ENCODE measurements at places on chromosomes 13 and 19. TPM values are rescaled to one million over a fixed set of nuclear protein-coding genes. Genes with fewer than 3 reads are reported as not detected.

The ZIK1 gene
- 17.6 TPM for polyA plus RNA-seq

- DNase-seq, result no peak
Observed at GRCh38 chr19:51551673-51552432, 19.2 kb upstream of the ZNF175 start.

GRCh38 chr13:38883783-38884182 is 106.8 kb downstream of the STOML3 start:
- no peak for DNase-seq

GRCh38 chr19:55368701-55369563 is 1.3 kb downstream of the IL11 start:
- no peak for DNase-seq

GRCh38 chr13:49021953-49022352 is 46.2 kb downstream of the FNDC3A start:
- DNase-seq, result no peak

DNA sequence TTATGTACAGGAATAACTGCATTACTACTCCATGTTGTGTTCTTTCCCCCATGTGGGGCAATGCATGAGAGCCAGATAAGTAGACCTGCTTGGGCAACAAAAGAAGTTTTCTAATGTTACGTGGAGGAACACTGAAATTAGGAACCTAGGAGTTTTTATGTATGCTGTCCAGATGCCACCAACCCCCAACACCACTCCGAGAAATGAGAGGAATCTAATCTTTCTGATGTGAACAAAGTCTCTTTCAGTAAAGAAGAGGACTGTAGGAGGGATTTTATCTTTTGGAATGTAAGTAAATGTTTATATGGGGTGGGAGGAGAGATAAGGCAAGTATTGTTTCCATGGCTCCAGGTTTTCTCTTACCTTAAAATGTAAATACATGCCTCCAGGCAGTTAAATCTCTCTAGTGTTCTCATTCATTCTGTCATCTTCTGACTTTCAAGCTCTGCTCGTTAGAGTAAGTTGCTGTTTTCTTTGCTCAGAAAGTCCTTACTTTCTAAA is 820.6 kb downstream of the PCDH17 start:
- DNase-seq, result no peak

The LENG9 gene
- 3.4 TPM for polyA plus RNA-seq

DNA sequence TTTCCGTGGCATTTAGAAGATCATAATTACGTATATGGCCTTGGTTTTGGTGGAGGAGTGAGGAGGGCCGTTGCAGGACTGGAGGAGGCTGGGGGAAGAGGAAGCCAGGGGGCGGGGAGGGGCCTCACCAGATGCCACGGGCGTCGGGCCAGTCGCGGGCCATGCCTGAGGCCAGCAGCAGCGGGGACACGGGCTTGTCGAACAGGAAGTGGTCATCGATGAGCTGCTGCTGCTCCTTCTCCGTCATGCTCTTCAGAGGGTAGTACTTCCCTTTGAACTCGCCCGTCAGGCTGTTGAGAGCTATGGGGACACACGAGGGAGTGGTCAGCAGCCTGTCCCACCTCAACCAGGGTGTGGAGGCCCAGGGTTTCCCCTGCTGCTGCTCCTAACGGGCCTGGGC is 11.1 kb downstream of the CKM start:
- no peak for DNase-seq

DNA sequence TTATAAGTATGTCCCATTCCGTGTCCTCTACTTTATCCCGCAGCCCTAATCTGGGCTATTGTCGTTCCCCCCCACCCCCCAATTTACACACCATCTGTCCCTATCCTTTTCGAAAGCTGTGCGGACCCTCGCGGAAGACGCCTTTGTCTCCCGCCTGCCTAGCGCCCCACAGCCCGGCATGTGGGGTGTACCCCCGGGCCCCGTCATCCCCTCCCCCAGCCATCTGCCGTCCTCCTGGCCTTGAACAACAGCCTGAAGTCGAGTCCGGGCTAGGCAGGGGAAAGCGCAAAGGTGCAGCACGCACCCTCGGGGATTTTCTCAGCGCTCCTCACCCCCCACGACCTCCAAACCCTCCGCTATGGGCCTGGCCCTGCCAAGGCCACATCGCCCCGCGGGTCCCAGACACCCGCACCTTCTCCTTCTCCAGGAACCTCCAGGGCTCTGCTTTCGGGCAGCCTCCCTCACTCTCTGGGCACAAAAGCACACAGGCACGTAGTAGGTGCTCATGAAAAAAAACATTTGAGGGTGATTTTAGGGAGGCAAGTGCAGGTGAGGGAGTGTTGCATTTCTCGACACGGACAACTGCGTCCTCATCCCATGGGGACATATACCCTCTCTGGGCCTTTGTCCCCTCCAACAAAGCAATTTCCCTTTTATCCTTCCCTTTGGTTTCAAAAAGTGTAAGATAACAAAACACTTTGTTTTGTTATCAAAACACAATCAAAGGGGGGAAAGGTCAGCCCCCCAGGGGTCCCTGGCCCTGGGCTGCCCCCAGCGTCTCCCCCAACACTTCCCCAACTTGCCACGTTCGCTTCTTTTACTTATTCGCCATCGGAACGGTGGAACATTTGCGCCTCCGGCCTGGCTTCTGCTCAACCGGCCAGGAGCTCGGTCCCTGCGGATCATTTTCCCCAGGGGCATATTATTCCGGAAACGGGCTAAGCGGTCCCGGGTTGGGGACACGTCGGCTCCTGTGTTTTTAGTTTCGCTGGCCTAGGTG is 16.4 kb downstream of the CCDC124 start:
- no peak for DNase-seq

DNA sequence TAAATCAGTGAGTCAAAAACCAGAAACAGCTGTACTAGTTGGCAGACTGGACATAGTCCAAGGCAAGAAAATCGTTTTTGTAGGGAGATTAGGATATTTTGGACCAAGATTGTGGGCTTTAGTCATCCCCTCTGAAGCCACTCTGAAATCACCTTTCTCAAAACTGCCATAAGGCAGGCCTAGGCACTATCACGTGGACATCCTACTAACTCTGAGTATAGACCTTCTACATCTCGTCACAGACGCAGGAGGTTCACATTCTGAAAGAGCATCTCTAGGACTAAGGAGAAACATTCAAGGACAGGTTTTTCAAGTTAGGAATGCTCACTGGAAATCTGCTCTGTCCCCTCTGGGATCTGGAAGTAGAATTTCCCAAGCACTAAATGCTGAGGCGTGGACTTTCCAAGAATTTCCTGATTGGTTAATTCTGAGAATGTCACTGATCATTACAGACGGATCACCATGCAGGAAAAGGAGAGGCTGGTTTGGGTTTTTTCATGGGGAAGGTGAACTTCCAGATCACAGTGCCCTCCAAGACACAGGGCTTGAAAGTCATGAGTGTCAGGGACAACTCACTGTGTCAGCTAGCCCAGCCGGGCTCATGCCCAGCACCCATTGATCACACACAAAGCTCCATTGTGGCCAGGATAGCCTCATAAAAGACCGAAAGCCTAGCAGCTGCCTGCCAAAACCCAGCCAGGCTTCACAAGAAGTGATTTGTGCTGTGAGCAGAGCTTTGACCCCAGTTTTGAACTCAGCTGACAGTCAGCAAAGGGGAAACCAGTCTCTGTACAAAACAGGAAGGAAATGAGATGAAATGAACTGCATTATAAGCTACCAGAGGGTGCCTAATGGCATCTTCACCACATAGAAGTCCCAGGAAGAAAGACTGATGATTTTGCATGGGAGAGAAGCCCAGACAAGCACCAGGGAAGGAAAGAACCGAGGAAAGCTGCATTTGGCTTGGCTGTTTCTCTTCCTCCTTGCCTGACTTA is 2.7 kb upstream of the RUBCNL start:
- no peak for DNase-seq

The SAFB2 gene
- 71.8 TPM for polyA plus RNA-seq

The LENG1 gene
- polyA plus RNA-seq, result 7.9 TPM

DNA sequence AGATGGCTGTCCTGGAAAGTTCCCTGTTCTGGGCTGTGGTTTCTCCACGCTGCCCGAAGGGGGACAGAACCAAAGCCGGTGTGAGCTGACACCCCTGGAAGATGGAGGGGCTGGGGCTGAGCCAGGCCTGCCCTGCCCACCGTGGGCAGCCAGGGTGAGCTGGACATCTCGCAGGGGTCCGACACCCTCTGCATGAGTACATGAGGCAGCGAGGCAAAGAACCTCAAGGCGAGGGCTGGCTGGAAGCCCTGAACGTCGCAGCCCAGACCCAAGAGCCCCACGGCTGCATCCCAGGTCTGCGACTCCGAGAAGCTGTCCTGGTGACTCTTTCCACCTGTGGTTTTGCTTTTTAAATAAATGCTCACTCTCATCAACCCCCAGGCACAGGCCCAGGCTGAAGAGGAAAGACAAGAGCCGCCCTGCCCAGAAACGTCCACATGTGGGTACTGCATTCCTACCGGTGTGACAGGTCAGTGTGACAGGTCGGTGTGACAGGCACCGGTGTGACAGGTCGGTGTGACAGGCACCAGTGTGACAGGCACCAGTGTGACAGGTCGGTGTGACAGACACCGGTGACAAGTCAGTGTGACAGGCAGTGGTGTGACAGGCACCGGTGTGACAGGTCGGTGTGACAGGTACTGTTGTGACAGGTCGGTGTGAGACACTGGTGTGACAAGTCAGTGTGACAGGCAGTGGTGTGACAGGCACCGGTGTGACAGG is 30.6 kb downstream of the GAS6 start:
- no peak for DNase-seq

DNA sequence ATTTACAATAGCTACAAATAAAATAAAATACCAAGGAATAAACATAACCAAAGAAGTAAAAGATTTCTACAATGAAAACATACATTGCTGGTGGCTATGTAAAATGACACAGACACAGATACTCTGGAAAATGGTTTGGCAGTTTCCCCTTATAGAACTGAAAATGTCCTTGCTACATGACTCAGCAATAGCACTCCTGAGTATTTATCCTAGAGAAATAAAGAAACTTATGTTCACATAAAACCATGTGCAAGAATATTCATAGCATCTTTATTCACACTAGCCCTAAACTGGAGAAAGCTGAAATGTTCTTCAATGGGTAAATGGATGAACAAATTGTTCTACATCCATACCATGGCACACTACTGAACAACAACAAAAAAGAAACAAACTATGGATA is 100.2 kb upstream of the RFC3 start:
- DNase-seq, result no peak

- no peak for DNase-seq
Observed at GRCh38 chr13:102550507-102550906, 46.3 kb upstream of the TPP2 start.
